ENCODE measurements at places on chromosomes 2 and 18. TPM values are rescaled to one million over a fixed set of nuclear protein-coding genes. Genes with fewer than 3 reads are reported as not detected.

Gene SPP2
- not detected for total RNA-seq

Gene STON1
- total RNA-seq = 37.3 TPM

Gene CAPG
- 67.8 TPM for total RNA-seq

Gene CHST10
- total RNA-seq = 12.5 TPM

Gene SCN9A
- total RNA-seq = 36.1 TPM

Gene ALK
- 0.42 TPM for total RNA-seq

Gene COLEC11
- 6.7 TPM for total RNA-seq

Gene EPB41L5
- total RNA-seq = 13.9 TPM

Gene ASB18
- not detected for total RNA-seq

Gene WNT10A
- total RNA-seq = 0.39 TPM

Gene TDRD15
- 0.63 TPM for total RNA-seq

Gene PCARE
- 0.22 TPM for total RNA-seq

Gene DUSP19
- 2.2 TPM for total RNA-seq

Gene CERKL
- not detected for total RNA-seq

Gene KLHL41
- 0.90 TPM for total RNA-seq

Gene ASAP2
- total RNA-seq = 38.0 TPM

Gene G6PC2
- total RNA-seq = not detected

Gene UBE2E3
- total RNA-seq = 131 TPM

Gene MEX3C
- total RNA-seq = 29.1 TPM

Gene DOK6
- 28.6 TPM for total RNA-seq

Gene CYS1
- 11.4 TPM for total RNA-seq

Gene BBS5
- total RNA-seq = 14.4 TPM

Gene CHRNG
- not detected for total RNA-seq

Gene KCNIP3
- total RNA-seq = 61.2 TPM

Gene VWA3B
- total RNA-seq = not detected

Gene SLC4A3
- total RNA-seq = 3.6 TPM

Gene SPR
- total RNA-seq = 29.3 TPM

Gene CPLX4
- total RNA-seq = not detected

Gene APOB
- 2.1 TPM for total RNA-seq

Measured in tibial nerve (tissue), 4 donors.